HAP-1 (cell line): ENCODE measurements at places on chromosomes 2 and 18.

DNA sequence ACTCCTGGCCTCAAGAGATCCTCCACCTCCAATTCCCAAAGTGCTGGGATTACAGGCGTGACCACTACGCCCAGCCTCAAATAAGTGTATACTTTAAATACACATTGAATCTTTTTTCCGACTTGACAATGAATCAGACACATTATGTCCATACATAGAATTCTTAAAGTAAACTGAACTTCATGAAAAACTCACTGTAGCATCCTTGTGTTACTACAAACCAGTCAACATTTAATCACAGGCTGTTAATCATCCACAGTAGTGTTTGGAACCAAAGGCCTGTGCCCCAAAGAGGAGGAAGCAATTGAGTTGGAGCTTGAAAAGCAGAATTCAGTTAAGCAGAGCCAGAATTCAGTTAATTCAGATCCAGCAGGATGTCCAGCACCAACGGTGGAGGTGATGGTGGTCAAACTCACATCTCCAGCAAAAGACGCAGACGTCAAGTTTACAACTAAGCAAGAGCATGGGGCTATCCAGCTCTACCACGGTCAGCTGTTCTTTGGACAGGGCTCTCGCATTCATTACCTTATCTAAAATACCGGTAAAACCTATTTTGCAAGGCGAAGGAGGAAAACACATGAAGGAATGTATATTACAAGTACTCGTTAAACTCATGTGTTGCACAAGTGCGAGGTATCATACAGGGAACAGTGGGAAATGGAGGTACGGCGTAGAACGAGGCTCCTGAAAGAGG, 1.2 kb downstream of the SLC39A6 start:
- DNase-seq, result no peak

GRCh38 chr18:37922162-37922561, 356.6 kb upstream of the CELF4 start:
- DNase-seq, result no peak

DNA sequence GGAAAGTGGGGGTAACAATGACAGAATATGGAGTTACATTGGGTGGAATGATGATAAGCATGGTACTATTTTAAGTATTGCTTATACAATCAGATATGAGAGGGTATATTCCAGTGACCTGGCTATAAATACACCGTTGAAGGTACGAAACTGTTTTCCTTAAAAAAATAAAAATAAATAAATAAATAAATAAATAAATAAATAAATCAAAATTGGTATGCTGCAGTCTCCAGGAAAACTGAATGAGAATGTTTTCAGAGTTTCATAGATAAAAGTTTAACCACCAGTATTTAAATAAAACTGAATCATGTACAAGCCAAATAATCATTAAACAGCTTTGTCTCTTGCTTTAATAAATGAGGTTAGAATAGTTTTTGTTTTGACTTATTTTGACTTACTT, 71.4 kb downstream of the METTL8 start:
- DNase-seq, result no peak

- DNase-seq, result no peak
These were observed 122.1 kb downstream of the PLEKHM3 start for GRCh38 chr2:207903236-207903635.

DNA sequence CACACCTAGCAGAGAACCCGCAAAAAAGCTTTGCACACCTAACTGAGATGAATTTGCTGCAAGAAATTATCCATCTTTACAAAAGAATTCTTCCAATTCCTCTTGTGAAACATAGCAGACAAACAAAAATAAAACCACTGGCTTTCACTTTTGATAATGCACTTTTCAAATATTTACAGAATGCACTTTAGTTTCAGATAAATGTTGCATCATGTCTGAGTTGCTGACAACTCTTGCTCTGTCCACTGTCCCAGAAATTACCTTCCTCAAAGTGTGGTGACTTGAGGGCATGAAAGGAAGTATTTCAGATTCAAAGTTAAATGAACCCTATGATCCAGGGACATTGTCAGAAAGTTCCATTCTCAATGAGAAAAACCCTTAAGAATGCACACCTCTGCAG, 256.2 kb upstream of the PARD3B start:
- no peak for DNase-seq

GRCh38 chr2:148978026-148978685, 60.3 kb upstream of the LYPD6B start:
- no peak for DNase-seq

DNA sequence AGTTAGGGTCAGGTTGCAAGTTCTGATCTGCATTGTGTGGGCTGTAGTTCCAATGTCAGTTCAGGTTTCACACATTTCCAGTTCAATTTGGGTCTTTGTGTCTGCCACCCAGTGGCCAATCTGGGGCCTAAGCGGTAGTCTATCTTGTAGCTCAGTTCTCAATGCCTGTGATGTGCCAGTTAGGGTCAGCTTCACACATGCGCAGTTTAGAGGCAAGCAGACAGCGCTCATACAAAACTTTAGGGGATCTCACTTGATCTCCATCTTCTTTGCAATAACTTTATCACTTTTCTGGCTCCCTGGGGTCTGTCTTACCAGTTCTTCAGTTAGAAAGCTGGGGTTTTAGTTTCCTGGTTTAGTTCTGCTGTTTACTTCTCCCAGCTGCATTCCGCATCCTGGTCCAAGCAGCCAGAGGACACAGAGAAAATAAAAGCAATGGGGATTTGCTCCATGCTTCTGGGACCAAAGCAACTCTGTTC, 11.0 kb upstream of the ZNF24 start:
- no peak for DNase-seq
